ENCODE measurements at places on chromosomes 12 and 14.

GRCh38 chr12:132904718-132905328 is 17.4 kb upstream of the CHFR start:
- peak; percentile 61 for DNase-seq

- DNase-seq: no peak
These were observed 1.9 kb downstream of the SHMT2 start for GRCh38 chr12:57231276-57232021.

DNA sequence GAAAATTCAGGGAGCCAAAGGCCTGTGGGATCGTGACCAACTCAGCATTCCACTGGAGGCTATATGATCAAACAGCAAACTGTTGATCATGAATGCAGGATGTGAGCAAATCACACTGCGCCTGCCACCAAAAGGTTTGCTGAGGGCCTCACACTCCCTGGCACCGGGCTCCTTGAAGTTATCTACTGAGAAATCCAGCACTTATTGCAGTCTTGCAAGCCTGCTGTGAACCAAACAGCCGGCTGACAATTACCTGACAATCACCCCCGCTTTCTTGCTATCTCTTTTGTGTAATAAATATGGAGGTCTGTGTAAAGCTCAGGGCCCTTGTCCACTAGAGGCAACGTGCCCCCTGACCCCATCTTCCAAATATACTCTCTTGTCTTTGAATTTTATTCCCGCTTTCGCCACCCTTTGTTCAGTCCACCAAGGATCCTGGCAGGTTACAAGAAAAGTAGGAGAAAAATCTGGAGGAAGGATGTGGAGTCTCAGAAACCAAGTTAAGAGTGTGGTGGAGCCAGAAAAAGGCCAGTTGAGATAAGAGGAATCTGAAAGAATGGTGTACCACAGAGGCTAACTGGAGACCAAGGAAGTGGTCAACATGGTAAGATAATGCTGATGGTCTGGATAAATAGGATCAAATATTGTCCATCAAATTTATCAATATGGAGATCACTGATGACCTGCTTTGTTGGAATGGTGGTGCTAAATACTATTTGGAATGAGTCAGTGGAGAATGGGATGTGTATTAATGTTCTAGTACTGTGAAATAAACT is 229.2 kb downstream of the ALX1 start:
- no peak for DNase-seq

DNA sequence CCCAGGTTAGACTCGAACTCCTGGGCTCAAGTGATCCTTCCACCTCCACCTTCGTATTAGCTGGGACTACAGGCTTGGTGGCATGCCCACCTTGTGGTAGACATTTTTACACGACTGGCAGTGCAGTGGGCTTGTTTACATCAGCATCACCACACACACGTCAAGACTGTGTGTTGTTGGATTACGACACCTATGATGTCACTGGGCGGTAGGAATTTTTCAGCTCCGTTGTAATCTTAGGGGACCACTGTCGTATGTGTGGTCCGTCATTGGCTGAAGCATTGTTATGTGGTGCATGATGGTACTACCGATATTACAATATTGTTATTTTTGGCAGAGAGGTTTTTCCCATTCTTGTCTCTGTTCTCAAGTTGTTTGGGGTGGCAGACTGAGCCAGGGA is 50.7 kb downstream of the TSPAN9 start:
- DNase-seq: peak; percentile 53

DNA sequence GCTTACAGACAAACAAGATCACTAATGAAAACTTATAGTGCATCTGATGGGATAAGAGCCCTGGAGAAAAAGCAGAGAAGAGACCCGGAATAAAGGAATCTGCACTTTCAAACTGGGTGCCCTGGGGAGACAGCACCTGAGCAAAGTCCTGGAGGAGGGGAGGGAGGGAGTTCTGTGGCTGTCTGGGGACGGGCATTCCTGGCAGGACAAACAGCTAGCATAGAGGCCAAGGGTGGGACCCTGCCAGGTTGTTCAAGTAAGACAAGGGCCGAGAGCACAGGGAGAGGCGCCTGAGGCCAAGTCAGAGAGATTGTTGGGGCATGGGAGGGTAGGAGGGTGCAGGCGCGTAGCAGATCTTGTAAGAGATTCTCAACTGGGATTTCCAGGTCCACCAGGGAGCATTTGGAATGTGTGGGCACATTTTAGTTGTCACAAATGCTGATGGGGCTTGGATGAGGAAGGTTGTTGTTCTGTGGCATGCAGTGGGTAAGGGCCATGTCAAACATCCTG is 14.2 kb downstream of the IQSEC3 start:
- DNase-seq: no peak

- no peak for DNase-seq
These were observed 24.8 kb upstream of the EML1 start for GRCh38 chr14:99768381-99768780.

GRCh38 chr12:4118601-4119156 is 154.9 kb upstream of the CCND2 start:
- DNase-seq: no peak

- DNase-seq: no peak
These were observed 7.5 kb upstream of the ETFBKMT start for GRCh38 chr12:31651893-31652521.

DNA sequence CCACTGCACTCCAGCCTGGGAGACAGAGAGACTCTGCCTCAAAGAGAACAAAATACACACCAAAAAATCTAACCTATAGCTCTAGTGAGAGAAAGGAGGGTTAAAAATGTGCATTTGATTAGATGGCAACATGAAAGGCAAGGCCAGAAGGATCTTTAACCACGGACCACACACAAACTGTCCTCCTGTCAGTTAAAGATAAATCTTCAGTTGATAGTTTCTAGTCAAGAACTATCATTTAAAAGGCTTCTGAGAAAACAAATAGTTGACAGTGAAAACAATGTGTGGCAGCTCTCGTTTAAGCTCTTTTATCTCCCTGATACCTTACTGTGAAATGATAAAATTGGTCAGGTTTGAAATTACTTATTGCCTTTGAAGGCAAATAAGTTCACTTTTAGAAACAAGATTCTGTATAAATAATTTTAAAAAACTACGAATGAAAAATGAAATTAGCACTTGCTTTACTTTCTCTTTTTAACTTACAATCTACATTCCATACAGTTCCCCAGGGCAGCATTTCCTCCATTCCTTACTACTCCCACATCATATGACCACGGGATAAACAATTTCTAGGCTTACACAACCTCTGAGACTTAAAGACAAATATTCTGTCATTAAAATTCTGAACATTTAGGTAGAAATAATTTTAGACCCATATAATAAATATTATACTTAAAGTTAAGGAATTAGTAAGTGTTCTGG is 71.4 kb upstream of the GNPNAT1 start:
- DNase-seq: peak; percentile 91

DNA sequence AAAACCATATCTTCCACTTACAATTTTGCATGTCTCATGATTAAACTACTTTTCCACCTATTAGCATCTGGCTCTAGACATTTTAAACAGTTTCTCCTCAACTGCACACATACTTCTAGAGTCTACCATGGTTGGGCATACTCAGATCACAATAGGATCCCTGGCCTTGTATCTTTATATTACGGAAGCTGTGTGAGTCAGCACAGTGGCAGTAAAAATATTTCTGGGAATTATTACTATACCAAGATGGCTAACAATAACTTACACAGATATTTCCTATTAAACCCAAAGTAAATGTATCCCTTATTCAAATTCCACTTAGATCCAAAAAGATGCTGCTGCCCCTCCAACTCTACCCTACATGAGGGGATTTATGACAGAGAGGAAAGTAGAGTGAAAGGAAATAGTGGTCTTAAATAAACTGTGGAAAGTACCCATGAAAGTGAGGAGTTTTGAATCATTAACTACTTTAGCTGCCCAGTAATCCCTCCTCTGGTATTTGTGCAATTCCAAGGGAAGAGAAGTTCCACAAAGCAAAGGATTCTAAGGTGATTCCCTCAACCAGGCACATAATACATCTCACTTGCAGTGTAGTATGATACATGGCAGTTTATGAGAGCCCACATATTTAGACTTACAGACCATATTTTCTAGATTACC is 14.0 kb upstream of the CPSF6 start:
- DNase-seq: peak; percentile 10

DNA sequence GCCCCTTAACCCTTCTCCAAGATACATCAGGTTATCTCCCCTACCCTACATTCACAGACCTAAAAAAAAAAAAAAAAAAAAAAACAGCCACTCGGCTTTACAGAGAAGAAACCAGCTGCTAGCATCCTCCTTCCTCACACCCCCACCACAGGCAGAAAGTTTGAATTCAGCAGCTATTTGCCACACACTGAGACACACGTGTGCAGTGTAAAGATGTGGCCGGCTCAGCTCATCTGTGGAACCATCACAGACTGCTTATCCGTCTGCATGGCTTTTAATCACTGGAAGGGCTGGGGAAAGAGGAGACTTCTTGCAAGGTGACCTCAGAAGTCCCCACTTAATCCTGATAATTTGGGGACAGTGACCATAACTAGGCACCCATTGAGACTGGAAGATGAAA is 50.0 kb downstream of the VWF start:
- DNase-seq: no peak

GRCh38 chr14:45095143-45095542 is 11.2 kb downstream of the PRPF39 start:
- DNase-seq: no peak

- DNase-seq: no peak
These were observed 16.0 kb downstream of the C14orf132 start for GRCh38 chr14:96055065-96055752.

DNA sequence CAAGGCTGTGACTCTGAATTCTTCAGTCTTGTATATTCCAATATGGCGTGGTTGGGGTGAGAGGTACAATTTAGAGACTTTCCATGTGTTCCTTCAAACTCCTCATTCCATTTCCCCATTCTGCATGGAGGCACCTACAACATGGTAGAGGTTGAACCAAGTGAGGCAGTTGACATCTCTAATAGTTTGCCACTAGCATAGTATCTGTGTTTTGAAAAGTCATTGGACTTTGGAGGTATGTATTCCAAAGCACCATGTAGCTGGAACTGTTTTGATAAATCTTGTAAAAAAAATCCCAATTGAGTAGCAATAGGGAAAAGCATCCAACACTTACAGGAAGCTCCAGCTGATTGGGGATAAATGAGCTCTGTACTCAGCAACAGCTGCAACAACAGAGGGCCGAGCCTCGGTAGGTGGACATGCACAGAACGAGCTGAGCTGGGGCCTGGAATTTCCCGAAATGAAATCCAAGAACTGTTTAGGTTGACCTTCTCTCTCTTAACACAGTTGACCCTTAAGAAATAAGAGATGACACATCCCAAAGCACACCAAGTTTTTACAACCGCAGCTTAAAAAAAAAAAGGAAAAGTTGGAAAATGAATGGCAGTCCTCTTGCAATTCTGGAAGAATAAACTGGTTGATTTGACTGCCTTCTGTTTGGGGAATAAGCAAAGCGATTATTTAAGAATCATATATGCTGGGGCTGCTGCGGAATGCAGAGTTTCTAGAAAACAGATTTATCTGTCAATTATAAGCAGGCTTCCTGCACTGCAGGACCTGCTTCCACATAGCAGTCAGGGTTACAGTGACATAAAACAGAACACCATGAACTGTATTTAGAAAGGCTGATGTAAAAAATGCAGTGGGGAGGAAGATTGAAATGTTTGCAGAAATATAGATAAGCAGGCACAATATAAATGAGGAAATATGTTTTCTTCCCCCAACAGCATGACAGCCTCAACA is 194.6 kb upstream of the KRR1 start:
- peak; percentile 94 for DNase-seq

- DNase-seq: no peak
These were observed 296.2 kb downstream of the GPHN start for GRCh38 chr14:66804141-66804540.

- no peak for DNase-seq
These were observed 7.4 kb upstream of the HOXC6 start for GRCh38 chr12:54020591-54021405.

GRCh38 chr14:65079768-65080167 is 22.5 kb downstream of the MAX start:
- peak; percentile 8 for DNase-seq

GRCh38 chr12:107702106-107702505 is 16.5 kb downstream of the PWP1 start:
- DNase-seq: no peak

DNA sequence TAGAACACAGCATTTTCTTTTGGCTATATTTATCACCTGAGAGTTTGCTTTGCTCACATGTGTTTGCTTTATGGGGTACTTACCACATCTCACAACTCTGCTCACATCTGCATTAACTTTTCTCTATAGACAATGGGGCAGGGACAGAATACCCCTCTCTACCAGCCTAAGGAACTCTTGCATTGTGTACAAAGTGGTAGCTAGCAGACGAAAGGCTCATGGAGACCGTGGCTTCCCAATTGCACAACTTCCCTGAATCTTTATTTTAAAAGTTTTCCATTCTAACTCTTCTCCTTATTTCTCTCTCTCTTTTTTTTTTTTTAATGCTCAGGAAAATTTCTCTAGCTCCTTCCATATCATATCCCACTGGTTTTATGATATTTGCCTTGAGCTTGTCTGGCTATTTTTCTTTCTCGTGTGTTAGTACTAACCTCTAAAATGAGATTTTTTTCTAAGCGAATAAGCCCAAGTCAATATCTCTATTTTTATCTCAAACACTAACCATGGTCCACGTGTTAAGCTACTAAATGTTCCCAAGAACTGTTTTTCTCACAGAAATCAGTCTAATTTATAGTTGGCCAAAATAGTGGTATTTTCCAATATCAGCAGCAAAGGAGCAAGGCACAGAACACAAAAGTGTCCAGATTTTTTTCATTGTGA is 155.2 kb downstream of the STXBP6 start:
- DNase-seq: no peak

- DNase-seq: no peak
These were observed 150.1 kb downstream of the NTF3 start for GRCh38 chr12:5582018-5582417.

- no peak for DNase-seq
These were observed 24.3 kb upstream of the RGS6 start for GRCh38 chr14:71907793-71908515.
